ENCODE measurements at places on chromosomes 6 and 20.

DNA sequence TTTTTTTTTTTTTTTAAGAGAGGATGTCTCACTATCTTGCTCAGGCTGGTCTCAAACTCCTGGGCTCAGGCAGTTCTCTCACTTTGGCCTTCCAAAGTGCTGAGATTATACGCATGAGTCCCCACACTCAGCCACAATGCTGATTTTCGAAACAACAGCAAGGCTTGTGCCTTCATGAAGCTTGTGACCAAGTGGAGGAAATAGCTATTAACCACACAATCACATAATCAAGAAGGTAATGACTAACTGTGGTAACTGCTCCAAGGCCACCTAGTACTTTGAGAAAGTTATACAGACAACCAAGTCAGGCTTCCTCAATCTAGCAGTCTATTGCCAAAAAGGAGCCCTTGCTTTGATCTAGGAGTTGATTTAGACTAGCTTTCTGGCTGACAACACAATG is 46.3 kb downstream of the SOD2 start:
- DNase-seq, result peak; percentile 85

GRCh38 chr6:37904590-37904989 is 85.1 kb downstream of the ZFAND3 start:
- no peak for DNase-seq

DNA sequence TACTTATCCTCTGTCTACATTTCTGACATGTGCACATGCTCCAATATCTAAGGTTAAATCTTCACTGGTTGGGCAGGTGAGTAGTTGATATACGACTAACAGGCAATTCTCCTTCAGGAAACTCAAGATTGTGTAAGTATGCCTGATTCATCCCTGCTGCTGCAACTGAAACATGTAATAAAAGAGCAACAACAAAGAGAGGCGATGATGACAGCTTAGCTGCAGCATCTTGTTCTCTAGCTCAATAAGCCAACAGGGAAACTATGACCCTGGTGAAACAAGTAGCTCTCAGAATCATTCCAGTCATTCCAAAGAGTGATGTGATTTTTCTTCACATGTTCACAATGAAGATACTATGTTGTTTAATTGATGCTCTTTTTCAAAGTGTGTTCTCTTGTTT is 74.4 kb downstream of the ELOVL4 start:
- peak; percentile 35 for DNase-seq

DNA sequence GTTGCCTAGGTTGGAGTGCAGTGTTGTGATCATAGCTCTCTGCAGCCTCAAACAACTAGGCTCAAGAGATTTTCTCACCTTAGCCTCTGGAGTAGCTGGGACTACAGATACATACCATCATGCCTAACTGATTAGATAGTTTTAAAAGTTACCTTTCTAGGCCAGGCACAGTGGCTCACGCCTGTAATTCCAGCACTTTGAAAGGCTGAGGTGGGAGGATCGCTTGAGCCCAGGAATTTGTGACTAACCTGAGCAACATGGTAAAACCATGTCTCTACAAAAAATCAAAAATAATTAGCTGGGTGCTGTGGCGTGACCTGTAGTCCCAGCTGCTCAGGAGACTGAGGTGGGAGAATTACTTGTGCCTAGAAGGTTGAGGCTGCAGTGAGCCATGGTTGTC is 41.2 kb downstream of the SLC17A5 start:
- no peak for DNase-seq

DNA sequence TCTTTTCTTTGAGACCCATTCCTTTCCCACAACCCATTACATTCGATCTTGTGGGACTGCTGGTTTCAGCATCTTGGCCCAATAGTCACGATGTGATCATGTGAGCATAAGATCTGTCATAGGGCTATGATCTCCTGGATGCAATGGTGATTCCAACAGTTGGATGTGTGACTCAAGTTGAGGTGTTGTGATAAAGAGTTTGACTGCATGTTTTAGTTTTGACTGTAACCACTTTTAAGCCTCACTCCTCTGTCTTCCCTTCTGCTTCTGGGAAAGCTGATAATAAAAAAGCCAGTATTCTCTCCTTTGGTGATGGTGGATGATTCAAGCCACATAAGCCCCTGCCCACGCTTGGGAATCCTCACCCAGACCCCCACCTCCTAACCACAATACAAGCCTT is 117.0 kb upstream of the ASCC3 start:
- peak; percentile 11 for DNase-seq

- peak; percentile 85 for DNase-seq
Measured at GRCh38 chr6:26251354-26252076, 113.5 kb upstream of the BTN3A2 start.

- DNase-seq, result no peak
Measured at GRCh38 chr20:6397115-6397514, 274.3 kb upstream of the FERMT1 start.

DNA sequence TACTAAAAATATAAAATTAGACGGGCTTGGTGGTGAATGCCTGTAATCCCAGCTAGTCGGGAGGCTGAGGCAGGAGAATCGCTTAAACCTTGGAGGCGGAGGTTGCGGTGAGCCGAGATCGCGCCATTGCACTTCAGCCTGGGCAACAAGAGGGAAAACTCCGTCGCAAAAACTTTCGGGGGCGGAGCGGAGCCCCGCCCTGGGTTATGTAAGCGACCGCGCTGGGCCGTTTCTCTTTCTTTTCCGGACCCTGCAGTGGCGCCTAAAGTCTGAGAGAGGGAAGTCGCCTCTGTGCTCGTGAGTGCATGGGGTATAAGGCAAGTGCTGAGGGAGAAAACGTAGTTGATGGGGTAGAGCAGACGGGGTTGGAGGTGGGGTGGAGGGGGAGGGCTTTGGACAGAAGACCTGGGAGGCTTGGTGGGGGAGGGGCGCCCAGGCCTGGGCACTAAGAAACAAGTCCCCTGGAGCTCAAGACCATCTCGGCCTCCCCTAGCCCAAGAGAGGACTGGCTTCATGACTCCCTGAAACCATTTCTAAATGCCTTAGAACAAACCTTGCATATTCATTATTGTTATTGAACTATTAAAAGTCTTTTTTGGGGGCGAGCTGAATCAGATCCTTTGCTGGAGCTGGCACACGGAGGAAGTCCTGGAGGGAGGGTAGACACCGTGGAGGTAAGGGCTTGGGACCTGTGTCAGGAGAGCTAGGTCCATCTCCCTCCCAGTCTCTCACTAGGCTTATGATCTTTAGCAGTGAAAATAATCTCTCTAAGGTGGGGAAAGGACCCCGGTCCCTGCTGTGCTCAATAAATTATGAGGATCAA is 2.7 kb upstream of the MICA start:
- peak; percentile 74 for DNase-seq

DNA sequence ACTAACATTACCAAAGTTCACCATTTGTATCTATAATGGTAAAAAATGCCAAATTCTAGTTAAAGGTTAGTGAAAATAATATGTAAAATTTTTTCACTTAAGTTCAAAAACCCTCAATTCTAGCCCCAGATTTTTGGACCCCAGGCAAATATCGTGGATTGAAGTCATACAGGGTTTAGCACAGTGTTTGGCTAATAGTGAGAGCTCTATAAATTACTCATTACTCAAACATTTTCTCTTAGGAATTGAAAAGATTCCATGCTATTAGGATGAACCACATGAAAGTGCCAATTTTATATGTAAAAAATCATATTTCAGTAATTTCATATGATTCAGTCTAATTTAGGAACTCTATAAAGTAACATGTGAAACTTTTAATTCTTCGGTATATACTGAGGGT is 170.3 kb upstream of the PREP start:
- DNase-seq, result no peak

DNA sequence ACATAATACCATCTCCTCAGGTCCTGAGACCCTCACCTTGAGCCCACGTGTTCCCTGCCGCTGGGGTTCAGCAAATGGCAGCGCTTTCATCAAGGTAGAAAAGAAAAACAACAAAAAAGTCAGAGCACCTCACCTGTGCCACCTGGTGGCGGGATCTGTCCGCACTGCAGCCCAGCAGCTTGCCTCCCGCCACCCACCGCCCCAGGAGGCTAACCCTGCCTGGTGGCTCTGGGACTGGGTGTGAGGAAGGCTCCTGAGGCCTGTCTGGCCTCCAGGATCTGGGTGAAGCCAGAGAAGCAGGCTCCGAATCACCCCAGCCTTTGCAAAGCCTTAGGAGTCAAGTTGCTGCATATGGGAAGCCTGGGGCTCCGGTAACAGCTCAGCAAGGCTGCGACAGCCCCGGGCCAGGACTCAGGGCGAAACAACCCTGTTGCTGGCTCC is 270.8 kb downstream of the BMP7 start:
- DNase-seq, result peak; percentile 48

GRCh38 chr6:75624988-75625387 is 23.3 kb downstream of the SENP6 start:
- DNase-seq, result no peak

DNA sequence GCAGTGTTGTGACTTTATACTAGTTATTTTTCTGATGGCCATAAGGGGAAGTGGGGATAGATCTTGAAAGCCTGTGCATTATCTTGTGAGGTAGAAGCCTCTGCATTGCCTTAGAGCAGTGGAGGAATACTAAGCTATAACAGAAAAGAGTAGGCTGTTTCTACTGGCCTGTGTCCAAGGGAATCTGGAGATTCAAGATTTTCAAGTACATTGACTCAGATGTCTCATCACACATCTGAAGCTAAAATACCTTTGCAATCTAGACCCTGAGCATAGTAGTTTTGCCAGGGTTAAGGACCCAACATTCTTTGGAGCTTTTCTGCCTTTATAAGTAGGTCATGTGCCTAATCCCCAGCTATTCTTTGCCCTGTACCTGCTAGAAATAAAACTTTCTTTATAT is 272.3 kb downstream of the TENT5A start:
- DNase-seq, result peak; percentile 28

DNA sequence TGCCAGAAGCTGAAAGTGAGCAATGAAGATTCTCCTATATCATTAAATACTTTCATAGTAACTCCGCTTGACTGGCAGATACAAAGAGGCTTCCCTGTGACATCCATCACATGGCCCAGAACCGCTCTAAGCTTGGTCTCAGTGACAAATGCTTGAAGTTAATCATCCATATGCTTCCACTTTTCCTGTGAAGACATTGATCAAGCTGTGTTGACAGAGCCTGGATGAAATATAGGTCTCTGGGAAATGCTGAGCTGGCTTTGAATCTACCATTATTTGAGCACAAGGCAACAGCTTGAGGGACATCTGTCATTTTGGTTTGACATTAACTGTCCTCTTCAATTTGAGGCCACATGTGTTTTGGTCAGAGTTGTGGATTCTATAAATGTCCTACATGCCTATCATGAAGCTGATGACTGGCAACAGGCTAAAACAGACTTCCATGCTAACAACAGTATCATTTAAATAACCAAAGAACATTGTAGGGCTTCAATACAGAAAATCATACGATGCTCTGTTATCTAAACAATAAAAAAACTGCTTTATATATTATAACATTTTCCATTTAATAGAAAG is 402.2 kb upstream of the IRAK1BP1 start:
- DNase-seq, result no peak

GRCh38 chr6:148530394-148530953 is 187.8 kb downstream of the SASH1 start:
- DNase-seq, result peak; percentile 79

DNA sequence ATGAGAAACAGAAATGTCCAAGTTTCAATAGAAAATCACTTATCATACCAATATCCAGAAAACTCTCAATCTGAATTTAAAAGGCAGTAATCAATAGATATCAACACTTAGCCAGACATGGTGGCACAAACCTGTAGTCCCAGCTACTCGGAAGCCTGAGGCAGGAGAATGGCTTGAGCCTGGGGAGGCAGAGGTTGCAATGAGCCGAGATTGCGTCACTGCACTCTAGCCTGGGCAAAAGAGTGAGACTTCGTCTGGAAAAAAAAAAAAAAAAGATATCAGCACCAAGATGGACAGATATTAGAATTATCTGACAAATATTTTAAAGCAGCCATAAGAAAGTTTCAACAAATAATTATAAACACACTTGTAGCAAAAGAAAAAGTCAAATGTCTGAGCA is 47.0 kb downstream of the TCP11 start:
- DNase-seq, result no peak

- no peak for DNase-seq
Measured at GRCh38 chr6:131998255-131998982, 47.2 kb upstream of the CCN2 start.

- DNase-seq, result peak; percentile 85
Measured at GRCh38 chr6:143283887-143284645, 166.4 kb downstream of the ADAT2 start.

GRCh38 chr6:143015300-143015706 is 45.4 kb upstream of the AIG1 start:
- no peak for DNase-seq

DNA sequence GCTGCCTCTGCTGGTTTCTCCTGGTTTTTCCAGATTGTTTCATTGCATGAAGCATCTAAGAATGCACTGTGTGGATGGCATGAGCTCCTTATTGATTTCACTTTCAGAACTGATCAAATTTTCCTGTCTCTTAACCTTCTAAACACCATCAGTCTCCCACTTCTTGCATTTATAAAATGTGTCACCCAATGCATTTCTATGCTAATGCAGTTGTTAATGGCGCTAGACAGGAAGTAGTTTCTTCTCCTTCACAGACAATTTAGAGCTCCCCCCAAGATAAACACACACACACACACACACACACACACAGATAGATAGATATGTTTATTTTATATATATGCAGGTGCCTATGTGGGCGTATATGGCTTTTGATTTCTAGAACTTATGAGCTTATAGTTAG is 45.6 kb upstream of the FOXA2 start:
- DNase-seq, result no peak

GRCh38 chr20:33339515-33340058 is 56.6 kb downstream of the BPIFB1 start:
- no peak for DNase-seq

- peak; percentile 53 for DNase-seq
Measured at GRCh38 chr6:43575105-43575771, 600 bp downstream of the XPO5 start.

GRCh38 chr6:145588981-145589380 is 146.3 kb downstream of the EPM2A start:
- no peak for DNase-seq

- DNase-seq, result no peak
Measured at GRCh38 chr20:54557806-54558590, 82.6 kb downstream of the DOK5 start.

GRCh38 chr20:2771631-2772080 is 28.8 kb downstream of the CPXM1 start:
- no peak for DNase-seq

DNA sequence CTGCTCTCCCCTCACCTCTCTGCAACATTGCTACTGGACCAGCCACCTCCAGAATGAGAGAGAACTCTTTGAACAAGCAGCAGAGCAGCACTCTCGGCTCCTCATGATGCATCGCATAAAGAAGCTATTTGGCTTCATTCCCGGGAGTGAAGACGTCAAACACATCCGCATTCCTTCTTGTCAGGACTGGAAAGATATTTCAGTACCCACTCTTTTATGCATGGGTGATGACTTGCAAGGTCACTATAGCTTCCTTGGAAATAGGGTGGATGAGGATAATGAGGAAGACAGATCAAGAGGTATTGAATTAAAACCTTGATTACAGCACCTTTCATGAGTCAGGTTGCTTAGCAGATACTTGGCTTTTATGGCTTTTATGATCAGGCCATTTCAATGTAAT is 4.3 kb downstream of the CALHM4 start:
- peak; percentile 94 for DNase-seq

Measured in astrocyte of the hippocampus (primary cell).